ENCODE measurements at places on chromosomes 11 and 22.

DNA sequence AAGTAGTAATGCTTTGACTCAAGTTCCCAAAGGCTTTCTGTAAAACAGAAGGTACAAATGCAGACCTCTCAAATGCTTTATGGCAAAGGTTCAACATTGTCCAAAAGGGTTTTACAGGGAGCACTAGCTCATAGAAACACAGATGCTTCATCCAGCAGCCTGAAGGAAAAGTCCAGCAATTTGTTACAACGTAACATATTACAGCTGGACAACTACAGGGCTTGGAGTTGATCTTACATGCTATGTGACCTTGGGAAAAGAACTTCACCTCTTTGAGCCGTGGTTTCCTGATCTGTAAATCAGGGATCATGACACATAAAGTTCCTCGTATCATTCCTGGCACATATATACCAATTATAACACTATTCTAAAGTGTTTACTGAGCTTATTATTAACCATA is 84.9 kb downstream of the DDIAS start:
- no peak for DNase-seq

- DNase-seq = no peak
These were observed 15.1 kb upstream of the CSRP3 start for GRCh38 chr11:19216709-19217374.

DNA sequence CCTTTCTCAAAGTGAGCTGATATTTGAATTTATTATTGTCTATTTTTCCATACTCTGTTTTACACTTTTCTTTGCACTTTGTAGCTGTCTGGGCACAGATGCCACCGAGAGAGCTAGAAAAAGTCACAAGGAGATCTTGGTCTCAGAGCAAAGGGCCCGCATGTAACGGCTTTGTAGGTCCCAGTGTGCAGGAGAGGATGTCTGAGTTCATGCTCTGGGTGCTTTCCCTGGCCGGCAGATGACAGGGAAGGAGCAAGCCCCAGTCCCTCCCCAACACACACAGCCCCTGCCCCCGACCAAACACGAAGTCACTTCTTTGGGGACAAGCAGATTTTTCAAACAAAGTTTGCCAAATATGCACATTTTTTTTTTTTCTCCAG is 55.8 kb downstream of the SMIM38 start:
- no peak for DNase-seq

DNA sequence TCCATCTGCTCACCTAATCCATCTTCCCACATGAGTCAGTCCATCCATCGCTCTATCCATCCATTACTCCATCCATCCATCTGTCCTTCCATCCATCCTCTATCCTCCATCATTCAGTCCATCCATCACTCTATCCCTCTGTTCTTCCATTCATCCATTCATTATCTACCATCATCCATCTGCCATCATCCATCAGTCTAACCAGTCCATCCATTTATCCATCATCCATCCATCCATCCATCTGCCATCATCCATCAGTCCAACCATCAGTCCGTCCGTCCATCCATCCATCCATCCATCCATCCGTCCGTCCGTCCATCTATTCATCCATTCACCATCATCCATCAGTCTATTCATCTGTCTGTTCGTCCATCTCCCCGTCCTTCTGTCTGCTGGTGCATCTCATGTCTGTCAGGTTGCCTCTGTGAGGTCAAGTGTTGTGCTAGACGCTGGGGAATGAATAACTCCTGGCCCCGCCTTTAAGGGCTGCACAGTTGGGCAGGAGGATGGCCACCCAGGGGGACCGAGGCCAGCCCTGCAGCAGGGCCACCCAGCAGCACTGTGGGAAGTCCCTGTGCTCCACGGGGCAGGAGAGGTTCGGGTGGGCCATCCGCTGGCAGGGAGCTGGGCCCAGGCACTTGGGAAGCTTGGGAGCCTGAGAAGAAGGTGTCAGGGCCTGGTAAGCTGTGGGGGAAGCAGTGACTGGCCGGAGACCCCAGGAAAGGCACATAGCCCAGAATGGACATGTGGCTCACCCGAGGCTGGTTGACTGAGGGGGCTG is 137.1 kb downstream of the CTTN start:
- DNase-seq = no peak

DNA sequence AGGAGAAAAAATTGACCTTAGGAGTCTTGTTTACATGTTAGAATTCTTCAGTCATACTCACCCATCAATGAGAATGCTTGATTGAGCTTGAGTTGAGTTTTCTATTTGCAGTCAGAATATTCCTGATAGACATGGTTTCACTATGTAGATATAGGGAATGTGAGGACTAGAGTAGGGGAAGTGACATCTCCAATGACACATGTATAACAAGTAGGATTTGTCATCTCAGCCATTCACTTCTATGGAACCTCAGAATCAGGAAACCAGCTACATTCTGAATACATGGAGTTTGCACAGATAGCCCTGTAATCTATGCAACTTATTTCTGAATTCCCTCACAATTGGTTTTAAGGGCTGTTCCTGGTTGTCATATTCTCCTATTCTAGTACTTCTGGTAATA is 20.1 kb upstream of the OR9Q1 start:
- DNase-seq = no peak

- DNase-seq = no peak
These were observed 11.0 kb downstream of the ZNRF3 start for GRCh38 chr22:28894334-28894733.

- no peak for DNase-seq
These were observed 131.1 kb downstream of the DBX1 start for GRCh38 chr11:20029193-20029592.

GRCh38 chr11:124657904-124658303 is 15.6 kb downstream of the SIAE start:
- DNase-seq = no peak

DNA sequence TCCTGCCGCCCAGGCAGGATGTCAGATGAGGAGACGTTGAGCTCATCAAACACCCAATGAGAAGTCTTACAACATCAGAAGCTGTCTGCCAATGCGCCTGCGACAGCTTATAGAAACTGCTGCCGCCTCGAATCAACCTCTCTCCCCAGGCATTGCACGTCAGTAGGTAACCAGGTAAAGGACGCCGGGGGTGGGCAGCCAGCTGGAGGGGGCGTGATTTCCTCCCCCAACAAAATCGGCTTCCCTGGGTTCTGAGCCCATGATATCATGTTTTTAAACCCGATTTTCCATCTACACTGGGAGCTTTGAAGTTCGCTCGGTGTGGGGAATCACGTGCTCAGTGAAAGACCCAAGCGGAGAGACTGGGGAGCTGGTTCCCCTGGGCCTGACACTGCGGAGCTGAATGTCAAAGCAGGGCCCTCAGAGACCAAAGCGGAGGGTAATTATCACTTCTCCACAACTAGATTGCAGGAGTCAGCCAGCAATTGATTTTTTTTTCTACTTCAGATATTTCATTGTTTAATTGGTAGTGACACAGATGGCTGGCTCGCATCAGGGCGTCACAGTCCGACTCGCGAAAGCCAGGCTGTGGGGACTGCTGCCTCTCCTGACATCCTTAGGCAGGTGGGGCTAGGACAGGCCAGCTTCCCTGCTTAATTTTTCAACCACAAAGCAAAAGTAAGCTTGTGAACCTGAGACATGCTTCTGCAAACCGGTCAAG is 15.4 kb downstream of the FAM83F start:
- no peak for DNase-seq

GRCh38 chr11:46351148-46351547 is 3.9 kb downstream of the DGKZ start:
- no peak for DNase-seq

- no peak for DNase-seq
These were observed 11.8 kb upstream of the SYT9 start for GRCh38 chr11:7239877-7240276.

DNA sequence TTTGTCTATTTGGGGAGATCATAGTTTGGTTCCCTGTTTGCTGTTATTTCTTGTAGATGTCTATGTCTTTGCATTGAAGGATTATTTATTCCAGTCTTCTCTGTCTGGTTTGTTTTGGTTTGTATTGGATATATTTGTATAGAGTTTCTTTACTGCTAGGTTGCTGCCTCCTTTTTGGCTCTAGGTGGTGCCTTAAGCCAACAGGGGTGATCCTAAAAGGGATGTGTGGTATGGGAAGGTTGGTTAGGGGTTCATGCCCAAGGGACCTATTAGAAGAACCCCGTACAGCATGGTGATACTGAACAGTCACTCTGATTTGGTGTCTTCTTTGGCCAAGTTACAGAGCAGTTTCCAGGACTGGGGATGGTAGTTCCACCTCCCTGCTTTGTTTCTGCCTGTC is 36.4 kb upstream of the PGR start:
- no peak for DNase-seq

- DNase-seq = peak; percentile 2
These were observed 7.4 kb upstream of the GNAZ start for GRCh38 chr22:23062616-23063538.

DNA sequence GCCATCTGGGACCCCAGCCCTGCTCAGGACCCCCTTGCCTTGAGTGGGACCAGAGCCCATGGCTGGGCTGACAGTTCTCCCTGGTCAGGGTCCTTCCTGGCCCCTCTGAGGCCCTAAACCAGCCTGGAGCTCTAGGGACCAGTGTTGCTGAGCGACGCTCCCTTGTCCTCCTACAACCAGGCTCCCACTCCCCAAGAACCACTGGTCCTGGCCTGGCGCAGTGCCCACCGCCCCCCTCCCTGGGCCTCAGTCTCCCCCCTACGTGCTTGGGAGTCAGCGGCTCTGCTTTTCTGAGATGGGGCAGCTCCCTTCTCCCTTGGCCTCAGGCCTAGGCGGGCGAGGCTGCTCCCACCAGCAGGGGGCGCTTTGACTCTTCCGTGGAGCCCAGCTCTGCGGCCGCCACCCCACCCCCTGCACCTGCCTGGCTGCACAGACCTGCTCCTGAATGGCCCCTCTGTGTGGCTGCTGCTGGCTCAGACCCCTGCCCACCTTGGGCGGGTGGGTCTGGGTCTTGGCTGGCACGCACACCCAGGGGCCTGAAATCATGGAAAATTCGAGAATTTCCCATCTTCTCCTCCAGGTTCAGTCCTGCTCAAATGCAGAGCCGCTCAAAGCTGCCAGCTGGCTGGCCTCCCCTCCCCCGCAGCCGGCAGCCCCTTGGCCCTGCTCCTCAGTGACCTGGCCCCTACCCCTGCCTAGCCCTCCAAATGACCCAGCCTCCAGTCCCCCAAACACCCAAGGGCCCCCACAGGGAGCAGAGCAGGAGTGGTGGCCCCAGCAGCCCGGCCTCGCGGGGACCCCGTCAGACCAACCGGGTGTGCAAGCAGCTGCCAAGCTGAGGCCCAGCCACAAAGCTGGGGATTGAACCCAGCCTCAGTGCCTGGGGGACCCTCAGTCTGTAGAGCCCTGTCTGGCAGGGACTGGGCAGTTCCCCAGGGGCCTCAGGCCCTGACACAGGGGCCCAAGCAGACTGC is 9.1 kb downstream of the PRR33 start:
- peak; percentile 92 for DNase-seq

DNA sequence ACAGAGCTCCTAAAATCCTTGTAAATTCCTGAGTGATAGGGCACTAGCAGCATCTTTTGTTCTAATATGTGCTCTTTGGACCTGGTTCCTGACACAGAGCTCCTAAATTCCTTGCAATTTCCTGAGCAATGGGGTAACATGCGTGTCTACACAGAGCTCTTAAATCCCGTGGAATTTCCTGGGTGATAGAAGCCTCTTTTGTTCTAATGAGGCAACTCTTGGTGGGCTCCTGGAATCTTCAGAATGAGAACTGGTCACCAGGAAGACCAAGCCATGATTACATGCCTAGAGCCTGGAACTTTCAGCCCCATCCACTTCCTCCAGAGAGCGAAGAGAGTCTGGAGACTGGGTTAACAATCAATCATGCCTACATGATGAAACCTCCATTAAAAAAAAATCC is 19.0 kb downstream of the RSF1 start:
- no peak for DNase-seq

- DNase-seq = no peak
These were observed 32.1 kb downstream of the APOL1 start for GRCh38 chr22:36285017-36285416.

GRCh38 chr11:16603245-16603644 is 135.2 kb upstream of the C11orf58 start:
- peak; percentile 30 for DNase-seq

DNA sequence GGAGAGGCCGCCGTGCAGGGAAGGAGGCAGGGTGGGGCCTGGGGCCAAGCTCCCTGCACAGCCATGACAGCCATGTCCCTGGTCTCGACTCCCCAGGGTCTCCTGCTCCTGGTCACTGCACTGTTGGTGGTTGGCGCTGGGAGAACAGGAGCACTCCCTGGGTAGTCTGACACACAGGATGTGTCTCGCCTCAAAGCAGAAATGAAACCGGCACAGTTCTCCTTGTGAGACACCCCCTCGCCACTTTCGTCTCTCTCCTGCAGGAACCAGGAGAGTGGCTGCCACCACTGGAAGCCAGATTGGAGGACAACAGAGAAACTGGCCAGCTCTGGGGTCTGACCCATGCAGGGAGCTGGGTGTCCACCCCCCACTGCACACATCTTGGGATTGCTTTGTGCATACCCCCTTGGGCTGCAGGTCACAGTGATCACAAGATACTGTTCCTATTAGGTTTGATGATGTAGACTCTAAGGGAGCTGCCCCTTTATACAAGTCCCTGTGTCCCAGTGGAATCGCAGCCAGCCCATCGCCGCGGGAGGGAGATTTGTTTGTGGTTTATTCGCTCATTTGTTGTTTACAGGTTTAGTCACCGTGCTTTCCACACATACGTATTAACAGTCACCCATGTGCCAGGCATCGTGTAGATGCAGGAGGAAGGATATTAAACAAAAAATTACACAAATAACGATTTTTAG is 27.0 kb upstream of the YWHAH start:
- no peak for DNase-seq

GRCh38 chr22:19663286-19663815 is 51.0 kb upstream of the SEPTIN5 start:
- no peak for DNase-seq

DNA sequence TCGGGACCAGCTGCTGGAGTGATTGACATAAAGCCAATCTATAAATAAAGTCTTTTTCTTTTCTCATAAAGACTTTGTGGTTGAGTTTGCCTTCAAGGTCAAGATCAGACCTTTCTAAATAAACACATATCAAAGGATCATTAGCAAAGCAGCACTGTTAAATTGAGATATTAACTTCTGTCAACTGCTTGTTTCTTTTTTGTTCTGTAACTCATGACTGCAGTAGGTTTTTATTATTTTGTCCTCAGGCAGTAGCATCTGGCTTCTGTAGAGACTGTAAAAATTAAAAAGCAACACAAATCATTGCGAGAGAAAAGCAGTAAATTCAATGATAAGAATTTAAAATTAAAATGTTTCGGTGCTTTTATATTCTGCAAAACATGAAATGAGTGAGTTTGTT is 77.7 kb upstream of the NNMT start:
- no peak for DNase-seq

GRCh38 chr11:121029153-121029552 is 5.3 kb downstream of the TBCEL start:
- DNase-seq = no peak

GRCh38 chr11:126172596-126173038 is 38.8 kb downstream of the RPUSD4 start:
- DNase-seq = no peak

All from hepatocyte (in vitro differentiated cells).